IPS DF 19.7 (cell line): ENCODE measurements at places on chromosomes 11 and 22.

DNA sequence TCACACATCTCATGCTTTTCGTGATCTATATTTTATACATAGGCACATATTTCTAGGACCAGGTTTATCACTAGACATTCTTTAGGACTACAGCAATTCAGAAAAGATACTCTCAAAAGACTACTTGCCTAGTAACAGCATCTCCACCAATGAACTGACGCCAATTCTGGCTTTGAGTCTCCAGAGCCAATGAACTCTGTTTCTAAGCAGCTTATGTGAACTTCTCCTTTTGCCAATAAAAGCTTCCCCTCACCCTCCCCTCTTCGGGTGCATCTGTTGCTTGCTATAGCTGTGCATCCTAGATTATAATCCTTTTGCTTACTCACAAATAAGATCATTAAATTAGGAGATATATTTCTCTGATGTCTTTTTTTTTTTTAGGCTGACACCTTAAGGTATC lies 11.4 kb upstream of the ANKK1 start:
- no peak for DNase-seq

DNA sequence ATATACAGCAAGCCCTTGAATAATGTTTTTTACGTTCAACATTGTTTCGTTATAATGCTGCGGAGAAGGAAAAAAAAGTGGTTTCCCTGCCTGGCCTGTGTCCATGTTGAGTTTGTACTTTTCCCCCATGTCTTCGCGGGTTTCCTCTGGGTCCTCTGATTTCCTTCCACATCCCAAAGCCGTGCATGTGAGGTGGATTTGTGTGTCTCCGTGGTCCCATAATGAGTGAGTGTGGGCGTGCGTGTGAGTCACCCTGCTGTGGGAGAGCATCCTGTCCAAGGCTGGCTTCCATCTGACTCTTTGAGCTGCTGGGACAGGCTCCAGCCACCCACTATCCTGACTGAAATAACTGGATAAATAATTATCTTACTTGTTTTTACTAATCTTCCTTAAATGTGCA lies 29.6 kb upstream of the SNX19 start:
- DNase-seq: no peak

GRCh38 chr11:7509966-7510365 lies 3.8 kb upstream of the PPFIBP2 start:
- no peak for DNase-seq

GRCh38 chr11:2800655-2801531 lies 84.7 kb downstream of the CDKN1C start:
- DNase-seq: no peak

GRCh38 chr11:127789927-127790326 lies 789.4 kb upstream of the KIRREL3 start:
- DNase-seq: no peak

GRCh38 chr11:104151404-104152204 lies 12.3 kb downstream of the PDGFD start:
- DNase-seq: no peak

- DNase-seq: no peak
Measured at GRCh38 chr22:22556995-22557925, 1.8 kb downstream of the PRAME start.

DNA sequence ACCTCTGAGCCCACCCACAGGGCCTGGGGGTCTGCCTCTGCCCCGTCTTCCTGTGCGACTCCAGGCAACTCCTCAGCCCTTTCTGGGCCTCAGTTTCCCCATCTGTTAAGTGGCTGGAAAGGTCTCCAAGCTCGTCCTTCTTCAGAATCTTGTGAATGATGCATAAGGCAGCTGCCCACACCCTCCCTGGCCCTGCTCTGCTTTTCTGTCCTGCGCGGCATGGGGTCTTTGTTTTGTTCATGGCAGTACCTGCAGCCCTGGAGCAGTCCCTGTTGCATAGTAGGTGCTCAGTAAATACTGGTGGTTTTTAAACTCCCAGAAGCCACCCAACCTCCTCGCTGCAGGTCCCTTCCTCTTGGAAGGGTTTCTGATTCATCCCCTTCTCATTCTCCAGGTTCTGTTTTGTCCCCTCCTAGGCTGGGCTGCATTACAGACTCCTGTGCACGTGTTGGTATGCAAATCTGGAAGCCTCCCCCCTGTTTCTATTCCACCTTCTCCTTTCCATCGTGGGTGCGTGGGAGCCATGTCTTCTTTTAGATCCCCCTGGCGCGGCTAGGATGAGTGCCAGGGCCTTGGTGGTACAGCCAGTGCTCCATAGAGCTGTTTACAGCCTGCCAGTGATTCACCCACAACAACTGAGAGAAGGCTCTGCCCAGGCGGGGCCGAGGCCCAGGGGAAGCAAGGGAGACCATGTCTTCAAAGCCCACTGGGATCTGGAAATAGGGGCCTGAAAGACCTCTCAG lies 19.3 kb upstream of the SYT7 start:
- no peak for DNase-seq

- DNase-seq: no peak
Measured at GRCh38 chr11:103988595-103988969, 47.9 kb upstream of the DDI1 start.

DNA sequence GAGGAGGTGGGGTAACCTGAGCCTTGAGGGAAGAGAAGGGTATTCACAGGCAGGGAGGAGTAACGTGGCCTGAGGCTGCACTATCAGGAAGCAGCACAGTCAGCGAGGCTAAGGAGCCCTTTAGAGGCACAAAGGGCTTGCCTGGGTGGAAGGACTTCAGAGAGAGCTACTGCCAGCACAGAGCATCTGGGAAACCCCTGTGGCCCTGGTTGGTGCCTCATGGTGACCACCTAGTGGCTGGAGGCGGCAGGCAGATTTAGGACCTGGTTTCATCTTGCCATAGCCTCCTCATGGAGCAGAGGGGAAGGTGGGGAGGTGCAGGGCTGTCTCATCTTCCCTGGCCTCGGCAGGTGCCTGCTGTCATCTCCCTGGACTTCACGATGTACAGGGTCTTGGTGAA lies 64.5 kb downstream of the MPPED1 start:
- DNase-seq: no peak

- no peak for DNase-seq
Measured at GRCh38 chr22:43216738-43217137, 29.8 kb upstream of the TTLL12 start.

DNA sequence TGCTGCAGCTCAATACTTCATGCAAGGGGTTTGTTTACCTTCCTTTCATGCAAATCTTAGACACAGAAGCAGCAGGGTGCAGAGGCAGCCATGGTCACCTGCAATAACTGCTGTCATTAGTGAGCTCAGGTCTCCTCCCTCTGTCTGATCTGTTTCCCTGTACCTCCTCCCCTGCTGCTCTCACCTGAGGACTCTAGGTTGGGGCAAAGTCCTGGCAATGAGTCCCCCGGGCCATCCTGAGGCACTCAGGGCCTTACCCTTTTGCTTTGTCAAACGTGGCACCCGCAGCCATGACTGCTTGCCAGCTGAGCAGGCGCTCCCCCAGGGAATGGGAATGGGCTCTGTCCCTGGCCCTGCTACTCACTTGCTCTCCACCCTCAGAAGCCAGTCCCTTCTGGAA lies 3.9 kb downstream of the LRRC10B start:
- no peak for DNase-seq

- no peak for DNase-seq
Measured at GRCh38 chr22:17063411-17064106, 21.2 kb upstream of the IL17RA start.

GRCh38 chr11:18000760-18001159 lies 12.1 kb downstream of the SERGEF start:
- no peak for DNase-seq

GRCh38 chr11:128790196-128790595 lies 76.9 kb downstream of the KCNJ1 start:
- DNase-seq: no peak

GRCh38 chr11:125701858-125702621 lies 21.4 kb upstream of the ACRV1 start:
- no peak for DNase-seq

DNA sequence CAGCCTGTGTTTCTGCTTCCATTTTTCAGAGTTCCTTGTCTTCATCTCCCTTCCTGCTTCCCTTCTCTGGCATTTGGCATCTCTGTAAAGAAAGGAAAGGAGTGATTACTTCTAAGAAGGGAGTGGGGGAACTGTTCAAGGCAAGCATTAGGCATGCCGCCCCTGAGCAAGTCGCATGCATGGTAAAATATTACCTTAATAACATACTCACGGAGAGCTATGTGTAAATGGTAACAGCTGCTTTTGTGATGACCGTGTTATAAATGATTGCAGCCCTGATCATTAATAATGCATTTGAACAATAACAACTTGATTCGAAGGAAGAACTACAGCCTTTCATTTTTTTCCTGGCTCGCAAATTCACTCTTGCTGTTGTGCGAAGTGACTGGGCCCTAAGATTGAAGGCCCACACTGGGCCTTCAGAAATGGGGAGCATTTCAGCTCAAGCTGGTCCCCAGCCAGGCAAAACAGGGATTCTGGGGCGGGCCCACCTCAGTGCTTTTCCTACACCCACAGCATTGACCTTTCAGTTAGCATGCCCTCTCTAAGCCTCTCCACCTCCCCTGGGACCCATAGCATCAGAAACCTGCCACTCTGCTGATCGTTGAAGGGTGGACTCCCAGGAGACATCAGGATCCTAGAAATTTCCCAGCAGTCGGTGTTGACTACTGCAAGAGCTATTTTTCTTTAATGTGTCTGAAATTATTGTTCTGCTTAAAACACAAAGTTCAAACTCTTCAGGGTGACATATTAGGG lies 263.0 kb upstream of the CADM1 start:
- no peak for DNase-seq

GRCh38 chr11:112765337-112765736 lies 195.9 kb upstream of the NCAM1 start:
- DNase-seq: no peak

- DNase-seq: no peak
Measured at GRCh38 chr22:35592418-35592967, 24.6 kb downstream of the MB start.

GRCh38 chr22:26865021-26865420 lies 207.6 kb downstream of the MIAT start:
- no peak for DNase-seq

DNA sequence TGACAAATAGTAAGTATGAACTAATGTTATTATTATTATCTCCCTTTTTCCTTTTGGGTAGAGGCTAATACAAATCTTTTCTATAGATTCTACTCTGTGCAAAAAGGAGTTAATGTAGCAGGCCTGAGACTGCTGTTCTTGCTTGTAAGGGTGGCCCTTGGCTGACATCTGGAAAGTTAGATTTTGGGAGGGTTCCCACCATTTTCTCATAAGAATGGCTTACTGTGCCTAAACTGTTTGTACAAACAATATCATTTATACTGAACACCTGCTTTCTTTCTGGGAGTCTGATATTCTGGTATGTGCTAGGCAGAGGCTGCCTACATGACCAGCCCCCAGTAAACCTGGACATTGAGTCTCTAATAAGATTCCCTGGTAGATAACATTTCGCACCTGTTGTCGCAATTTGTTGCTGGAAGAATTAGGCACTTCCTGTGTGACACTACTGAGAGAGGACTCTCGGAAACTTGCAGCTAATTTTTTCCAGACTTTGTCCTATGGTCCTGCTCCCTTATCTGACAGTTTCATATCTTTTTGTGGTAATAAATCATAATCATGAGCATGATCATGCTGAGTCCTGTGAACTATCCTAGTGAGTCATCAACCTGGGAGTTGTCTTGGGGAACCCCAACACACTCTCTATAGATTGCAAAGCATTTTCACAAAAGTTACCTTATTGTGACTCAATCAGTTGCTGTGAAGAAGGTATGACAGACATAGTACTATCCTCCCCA lies 257.7 kb upstream of the CCDC90B start:
- DNase-seq: no peak

- no peak for DNase-seq
Measured at GRCh38 chr11:123060277-123061000, 1.5 kb downstream of the HSPA8 start.

DNA sequence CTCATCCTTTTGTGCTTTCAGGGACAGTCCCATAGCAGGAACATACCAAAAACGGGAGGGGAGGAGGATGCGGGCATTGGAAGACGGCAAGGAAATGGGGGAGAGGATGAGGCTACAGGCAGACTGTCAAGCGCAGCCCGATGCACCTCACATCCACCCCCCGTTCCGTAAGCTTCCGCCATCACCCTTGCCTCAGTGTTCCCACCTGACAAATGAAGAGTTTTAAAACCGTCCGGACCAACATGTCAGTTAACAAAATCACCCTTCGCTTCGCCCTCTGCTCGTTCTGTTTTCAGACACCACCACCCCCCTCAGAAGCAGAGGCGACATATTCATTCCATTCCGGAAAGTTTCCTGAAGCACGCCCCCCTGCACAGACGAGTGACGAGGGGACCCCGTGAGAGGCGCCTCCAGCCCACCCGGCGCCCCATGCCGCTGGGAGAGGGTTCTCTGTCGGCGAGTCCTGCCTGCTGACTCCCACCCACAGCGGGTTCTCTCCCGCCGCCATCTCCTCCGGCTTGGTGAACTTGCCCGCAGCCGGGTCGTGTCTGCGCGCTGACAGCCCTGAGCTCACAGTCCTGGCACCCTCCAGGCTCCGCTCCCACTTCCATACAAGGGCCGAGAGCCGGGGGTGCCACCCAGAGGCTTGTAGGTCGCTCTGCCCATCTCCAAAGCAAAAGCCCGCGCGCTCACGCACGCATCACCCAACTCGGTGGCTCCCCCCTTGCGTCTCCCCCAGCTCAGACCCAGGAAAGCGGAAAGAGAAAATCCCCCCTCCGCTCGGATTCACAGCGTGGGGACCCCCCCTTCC lies 1.5 kb downstream of the IGSF9B start:
- no peak for DNase-seq

DNA sequence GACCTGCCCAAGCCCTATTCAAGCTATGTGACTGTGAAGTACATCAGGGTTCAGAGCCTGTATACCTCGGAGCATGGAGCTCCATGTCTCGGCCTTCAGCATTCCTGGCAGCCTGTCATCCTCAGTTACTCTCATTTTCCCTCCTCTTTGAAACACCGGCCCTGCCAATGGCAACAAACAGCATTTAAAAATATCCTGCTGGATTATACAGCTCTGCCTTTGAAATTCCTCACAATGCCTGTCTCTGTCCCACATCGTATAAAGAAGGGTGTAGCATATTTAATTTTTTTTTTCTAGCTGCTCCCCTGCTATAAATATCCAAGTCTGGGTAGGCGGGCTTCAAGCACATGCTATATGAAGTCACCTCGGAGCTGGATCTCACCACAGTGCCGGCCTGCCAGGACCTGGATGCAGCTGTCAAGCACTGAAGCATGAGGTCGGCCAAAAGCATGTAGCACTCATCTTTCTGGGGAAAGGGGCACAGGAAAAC lies 11.8 kb downstream of the ABTB2 start:
- DNase-seq: no peak

DNA sequence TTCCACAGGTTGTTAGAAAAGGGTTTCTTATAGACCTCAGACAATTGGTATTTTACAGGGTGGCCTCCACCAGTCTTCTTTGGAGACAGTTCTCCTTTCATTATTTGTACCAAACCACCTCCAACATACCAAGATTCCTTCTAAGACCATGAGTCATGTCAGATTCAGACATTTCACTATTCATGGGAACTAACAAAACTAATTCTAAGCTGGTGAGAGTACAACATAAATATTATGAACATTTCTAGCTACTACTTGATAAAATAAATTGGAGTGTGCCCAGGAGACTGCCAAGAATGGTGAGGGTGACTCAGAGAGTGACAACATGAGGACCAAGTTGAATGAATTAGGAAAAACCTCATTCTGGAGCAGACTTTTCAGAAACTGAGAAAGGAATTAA lies 494.6 kb upstream of the LRRC4C start:
- DNase-seq: no peak
